ENCODE measurements at places on chromosomes 4 and X.

DNA sequence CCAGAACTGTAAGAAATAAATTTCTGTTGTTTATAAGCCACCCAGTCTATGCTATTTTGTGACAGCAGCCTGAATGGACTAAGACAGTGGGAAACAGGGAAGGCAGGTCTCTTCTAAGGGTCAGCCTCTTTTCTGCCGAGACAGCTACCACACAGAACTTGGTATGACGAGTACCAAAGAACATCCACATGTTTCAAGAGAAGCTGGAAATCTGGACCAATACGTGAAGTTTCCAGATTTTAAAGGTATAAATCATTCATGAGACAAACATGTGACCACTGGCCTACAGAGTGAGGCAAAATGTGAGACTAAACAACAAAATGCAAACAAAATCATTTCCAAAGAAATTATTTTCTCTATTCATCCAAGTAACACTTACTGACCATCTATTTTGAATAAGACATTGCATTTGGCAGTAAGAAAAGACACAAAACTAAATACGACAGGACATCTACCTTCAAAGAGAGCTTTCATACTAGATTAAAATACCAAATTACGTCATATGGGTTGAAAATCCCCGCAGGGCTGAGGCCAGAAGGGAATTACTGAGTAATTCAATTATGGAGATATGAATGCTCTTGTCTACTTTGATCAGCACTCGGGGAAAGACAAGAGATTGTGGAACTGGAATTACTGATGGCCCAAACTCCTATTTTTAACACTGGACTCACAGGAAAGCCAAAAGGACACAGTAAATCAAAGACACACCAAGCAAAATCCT is 7.2 kb downstream of the SCARB2 start:
- DNase-seq: no peak

GRCh38 chr4:121397941-121398601 is 17.3 kb upstream of the QRFPR start:
- peak; percentile 18 for DNase-seq

DNA sequence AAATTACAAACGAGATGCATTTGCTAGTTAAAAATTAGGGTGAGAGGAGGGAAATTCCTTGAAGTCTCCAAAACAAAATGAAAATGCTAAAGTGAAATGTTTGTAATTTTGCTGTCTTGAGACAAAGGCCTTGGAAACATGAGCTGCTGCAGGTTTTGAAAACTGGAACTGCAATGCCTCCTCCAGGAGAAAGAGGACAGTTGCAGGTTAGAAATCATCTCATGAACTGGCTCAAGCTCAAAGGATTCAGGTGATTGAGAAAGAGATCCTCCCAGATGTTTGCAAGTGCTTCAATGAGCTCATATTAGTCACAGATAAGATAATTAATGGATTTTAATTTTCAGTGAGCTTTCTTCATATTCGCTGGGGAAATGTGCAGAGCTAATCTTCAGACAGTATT is 32.4 kb downstream of the SMPX start:
- no peak for DNase-seq

DNA sequence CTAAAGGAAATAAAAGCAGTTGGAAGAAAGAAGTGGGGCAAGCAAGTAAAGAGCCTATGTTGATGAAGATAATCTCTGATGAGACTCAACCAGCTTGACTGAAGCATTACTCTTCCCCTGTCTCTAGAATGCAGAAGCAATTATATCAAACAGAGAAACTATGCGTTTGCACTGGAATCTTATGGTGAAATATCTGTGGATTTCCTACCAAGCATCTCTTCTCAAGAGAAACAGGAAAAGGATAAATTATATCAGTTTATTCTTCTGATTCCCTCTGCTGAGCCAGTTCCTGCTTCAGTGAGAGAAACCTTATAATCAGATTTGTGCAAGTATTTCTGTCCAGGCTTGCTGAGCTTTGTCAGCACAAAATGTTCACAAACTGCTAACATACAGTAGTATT is 316.7 kb upstream of the SLC7A11 start:
- no peak for DNase-seq

- DNase-seq: no peak
Observed at GRCh38 chrX:71922686-71923085, 12.0 kb downstream of the NHSL2 start.

- no peak for DNase-seq
Observed at GRCh38 chr4:185754961-185755360, 57.0 kb downstream of the SORBS2 start.

GRCh38 chr4:3211866-3212265 is 37.1 kb upstream of the MSANTD1 start:
- DNase-seq: no peak

DNA sequence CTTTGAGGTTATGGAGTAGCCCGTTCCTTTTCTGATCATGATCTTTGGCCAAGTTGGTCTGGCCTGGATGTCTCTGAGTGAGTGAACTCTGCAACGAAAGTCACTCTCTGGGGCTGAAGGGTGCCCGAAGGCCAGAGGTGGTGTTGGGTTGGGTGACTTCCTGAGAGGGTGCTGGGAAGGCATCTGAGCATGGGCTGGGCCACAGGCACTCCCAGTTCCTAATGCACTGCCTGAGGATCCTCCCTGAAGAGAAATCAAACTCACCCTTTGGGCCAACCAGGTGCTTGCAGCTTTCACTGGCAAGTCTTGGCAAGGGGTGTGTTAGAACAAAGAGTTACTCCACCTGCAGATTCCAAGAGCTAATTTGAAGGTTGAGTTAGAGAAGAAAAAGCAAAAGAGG is 66.4 kb upstream of the SCML1 start:
- DNase-seq: no peak

GRCh38 chr4:17182888-17183287 is 284.4 kb upstream of the LDB2 start:
- no peak for DNase-seq

DNA sequence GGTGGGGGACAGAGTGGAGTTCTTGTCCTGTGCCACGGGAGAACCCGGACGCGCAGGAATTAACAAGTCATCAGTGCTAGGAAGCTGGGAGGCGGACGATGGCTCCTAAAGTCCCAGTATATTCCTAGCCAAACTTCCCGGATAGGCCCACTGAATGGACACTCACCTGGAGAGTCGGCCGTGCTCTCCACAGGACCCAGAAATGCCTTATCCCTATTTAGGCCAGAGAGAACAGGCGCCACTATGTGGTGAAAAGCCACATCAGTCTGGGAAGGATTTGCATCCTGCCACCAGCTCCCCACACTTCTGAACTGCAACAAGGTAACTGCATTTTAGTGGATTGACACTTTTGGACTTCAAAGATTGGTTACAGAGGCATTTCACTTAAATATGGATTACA is 1.1 kb downstream of the CFAP299 start:
- DNase-seq: peak; percentile 19

DNA sequence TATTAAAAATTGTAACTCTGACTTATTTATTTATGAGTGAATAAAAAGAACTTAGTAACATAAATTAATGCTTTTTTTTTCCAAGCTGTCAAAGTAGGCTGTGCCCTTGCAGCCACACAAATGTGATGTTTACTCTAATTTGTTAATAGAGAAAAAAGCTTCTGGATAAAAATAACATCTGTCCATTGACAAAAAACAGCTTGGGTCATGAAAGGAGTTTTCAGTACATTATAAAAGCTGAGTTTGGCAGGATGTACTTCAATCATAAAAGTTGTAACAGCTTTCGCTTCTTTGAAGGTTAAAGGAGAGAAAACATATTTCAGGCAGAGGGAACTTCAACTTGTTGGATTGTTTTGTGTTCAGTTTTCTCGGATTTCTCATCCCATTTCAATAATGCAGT is 105.6 kb downstream of the SLC4A4 start:
- no peak for DNase-seq

GRCh38 chrX:2658585-2659292 is 32.4 kb upstream of the CD99 start:
- no peak for DNase-seq

GRCh38 chr4:151712777-151713176 is 48.0 kb downstream of the GATB start:
- DNase-seq: no peak
